NCI-H1092 treated with DMSO at 0.1 percent for 48 hours (cell line): ENCODE measurements at places on chromosomes 7 and 10.
A peak's percentile ranks its signal among the peaks of the same experiment; 100 is the strongest.

- no peak for DNase-seq
Observed at GRCh38 chr10:6592080-6592479, 12.0 kb upstream of the PRKCQ start.

- DNase-seq = no peak
Observed at GRCh38 chr10:130729876-130730275, 581.6 kb downstream of the TCERG1L start.

- no peak for DNase-seq
Observed at GRCh38 chr10:63115732-63116383, 17.3 kb upstream of the NRBF2 start.

GRCh38 chr10:4240608-4241197 lies 455.7 kb upstream of the KLF6 start:
- no peak for DNase-seq

DNA sequence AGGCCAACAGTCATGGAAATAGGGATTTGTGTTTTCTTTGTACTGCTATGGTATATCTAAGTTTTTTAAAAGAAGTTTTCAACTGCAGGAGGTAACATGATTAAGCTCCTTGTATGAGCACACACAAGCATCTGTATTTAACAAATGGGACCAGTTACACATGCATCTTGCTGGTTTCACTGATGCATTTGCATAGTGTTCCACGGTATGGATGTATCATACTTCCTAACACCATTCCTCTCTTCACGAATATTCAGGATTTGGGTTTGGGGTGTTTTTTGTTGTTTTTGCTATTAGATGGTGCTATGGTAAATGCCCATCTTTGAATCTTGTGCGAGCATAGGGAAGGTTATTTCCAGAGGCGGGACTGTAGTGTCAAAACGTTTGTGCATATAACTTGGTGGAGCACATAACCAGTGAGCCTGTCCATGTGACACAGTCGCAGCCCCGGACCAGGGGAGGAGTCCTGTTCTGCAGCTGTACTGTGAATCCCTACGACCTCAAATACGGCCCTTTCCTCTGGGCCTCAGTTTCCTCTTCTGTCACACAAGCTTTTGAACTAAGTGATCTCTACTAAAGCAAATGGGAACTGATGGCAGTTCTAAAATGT lies 1.9 kb downstream of the H2BK1 start:
- DNase-seq = no peak

DNA sequence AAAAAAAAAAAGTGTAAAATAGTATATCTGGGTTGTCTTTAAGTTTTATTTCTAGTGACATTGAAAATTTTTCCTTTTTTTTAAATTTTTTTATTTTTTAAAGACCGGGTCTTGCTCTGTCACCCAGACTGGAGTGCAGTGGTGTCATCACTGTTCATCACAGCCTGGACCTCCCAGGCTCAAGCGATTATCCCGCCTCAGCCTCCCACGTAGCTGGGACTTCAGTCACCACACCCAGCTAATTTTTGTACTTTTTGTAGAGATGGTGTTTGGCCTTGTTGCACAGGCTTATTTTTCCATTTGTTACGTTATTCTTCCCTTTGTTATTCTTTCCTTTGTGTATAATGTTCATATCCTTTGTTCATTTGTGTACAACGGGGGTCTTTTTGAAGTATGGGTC lies 30.1 kb downstream of the TSPAN14 start:
- DNase-seq = no peak

- no peak for DNase-seq
Observed at GRCh38 chr10:47022311-47023131, 111.3 kb downstream of the PTPN20 start.

DNA sequence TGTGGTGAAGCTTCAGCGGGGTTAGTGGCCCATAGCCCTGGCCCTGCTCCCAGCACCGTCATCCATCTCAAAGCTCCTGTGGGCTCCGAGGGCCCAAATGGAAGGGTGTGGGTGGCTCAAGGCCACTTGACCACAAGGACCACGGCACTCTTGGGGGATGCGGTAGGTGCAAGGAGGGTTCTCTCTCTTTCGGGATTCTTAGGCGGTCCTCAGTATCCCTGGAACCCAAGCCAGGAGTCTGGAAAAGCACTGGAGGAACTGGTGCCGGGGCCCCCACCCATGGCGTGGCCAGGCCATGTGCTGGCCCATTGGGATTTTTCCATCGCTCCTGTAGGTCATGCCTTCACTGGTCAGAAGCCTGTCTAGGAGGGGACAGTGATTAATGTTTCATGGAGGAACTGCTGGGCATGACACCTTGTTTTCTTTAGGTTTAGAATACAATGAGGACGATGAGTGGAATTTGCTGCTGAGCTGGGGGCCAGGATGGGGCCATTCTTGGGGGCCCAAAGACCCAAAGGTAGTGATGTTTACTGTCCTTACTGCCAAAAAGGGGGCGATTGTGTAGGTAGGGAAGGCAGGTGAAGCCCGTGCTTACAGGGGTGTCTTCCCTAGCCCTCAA lies 16.7 kb downstream of the AQP1 start:
- DNase-seq = no peak

DNA sequence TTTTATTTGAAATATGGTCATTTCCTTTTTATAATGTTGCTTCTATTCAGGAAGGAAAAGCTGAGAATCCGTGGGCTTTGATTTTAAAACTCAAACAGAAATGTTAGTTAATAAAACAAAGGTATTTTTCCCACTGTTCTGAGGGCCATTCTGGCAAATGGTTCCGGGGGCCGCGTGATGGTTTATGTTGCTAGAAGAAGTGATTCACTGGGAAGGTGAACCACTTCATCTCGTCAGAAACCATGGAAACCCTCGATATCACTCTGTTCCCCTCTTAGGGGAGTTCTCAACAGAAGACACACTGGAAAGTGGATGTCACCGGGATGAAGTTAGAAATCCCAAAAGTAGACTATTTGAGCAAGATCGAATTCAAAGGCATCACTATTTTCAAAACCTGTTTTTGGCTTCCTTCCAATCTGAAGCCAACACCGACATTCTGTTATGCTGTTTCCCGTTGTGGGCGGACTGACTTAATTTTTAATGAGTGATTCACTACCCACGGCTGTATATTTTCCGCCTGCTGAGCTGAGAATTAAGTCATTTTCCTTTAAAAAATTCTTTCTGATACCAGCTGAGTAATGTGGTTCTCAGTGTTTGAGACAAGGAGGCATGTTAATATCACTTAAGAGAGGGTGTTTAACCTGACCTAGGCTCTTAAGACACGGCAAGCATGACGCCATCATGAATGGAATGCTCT lies 84.1 kb downstream of the PTPRE start:
- DNase-seq = no peak

- DNase-seq = no peak
Observed at GRCh38 chr10:13989616-13990015, 341.1 kb downstream of the FRMD4A start.

- no peak for DNase-seq
Observed at GRCh38 chr7:17005271-17005670, 123.5 kb upstream of the AGR3 start.

- DNase-seq = no peak
Observed at GRCh38 chr10:93422118-93422517, 60.0 kb downstream of the MYOF start.

DNA sequence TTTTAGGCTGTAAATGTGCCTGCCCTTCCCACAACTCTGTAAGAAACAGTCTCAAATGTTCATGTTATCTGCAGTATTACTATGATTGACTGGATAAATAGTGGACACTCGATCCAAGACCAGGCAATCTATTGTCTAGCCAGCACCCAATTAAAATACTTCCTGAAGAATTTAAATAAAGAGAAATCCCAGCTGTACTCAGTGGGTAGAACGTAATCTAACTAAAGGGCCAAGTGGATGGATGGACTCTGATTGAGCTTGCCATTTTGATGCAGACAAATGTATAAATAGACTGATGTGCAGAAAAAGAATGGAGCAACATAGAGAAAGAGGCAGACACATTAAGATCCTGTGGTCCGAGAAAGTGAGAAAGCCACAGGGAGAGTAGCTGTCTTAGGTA lies 158.0 kb downstream of the IPMK start:
- no peak for DNase-seq

DNA sequence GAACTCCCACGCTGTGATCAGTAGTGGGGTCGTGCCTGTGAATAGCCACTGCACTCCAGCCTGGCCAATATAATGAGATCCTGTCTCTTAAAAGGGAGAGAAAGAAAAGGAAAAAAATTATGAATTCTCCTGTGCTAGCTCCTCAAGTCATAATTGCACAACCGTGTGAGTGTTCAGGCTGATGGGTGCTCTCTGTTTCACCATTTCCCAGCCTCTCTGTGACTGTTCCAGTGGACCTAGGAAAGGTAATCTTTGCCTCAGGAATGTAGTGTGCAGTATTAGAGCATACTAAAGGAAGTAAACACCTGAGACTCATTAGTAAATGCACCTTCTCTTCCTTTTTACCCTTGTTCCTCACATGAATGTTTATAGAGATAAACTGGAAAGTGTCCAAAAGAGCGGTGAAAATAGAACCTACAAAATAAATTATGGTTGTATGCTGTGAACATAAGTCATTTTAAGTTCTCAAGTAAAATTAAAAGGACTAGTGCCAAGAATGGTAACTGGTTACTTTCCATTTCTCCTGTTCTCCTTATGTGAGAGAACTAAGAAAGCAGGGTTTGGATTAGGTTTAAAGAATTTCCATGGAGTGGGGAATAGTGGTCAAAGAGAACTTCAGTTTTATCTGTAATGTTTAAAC lies 42.7 kb downstream of the INPP5F start:
- DNase-seq = no peak

- DNase-seq = no peak
Observed at GRCh38 chr10:114258274-114258840, 19.3 kb downstream of the VWA2 start.

GRCh38 chr7:158343526-158343925 lies 244.1 kb downstream of the PTPRN2 start:
- DNase-seq = no peak

DNA sequence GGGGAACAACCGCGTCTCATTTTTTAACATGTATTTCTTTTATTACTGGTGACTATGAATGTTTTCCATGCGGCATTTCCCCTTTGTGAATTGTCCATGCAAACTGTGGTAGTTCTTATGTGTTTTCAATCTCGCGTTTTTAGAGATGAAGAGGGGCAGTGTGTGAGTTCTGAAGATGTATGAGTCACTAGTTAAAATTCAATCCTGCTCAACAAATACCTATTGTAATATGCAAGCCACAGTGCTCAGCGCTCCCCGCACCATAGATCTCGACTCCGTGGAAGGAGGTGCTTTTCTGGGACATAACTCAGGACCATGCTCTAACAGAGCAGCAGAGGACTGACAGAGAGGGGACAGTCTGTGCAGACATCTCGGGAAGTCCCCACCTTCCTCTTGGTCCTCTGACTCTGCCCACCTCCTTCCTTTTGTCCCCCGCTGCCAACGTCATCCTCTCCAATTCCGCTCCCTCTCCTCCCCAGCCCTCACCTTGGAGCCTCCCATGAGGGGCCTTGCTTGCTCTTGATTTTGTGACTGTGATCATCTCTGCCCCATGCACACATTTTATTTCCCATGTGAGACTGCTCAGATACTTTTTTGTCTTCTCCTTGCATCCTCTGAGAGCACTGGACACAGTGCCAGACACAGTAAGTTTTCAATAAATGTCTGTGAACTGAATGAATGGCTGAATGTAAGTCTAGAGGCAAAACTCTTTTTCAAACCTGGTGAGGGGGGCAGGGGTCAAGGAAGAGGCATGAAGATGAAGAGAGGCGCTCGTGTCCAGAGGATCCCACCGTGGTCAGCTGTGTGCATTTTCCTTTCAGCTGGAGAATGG lies 42.7 kb upstream of the PLEKHA1 start:
- DNase-seq = no peak

- DNase-seq = peak; percentile 80
Observed at GRCh38 chr7:108454674-108455550, 1.3 kb downstream of the NRCAM start.

- DNase-seq = no peak
Observed at GRCh38 chr7:127904670-127904985, 126.6 kb downstream of the LRRC4 start.

GRCh38 chr10:101629837-101630632 lies 41.9 kb downstream of the DPCD start:
- DNase-seq = no peak
